ENCODE measurements at places on chromosomes 1 and 21.

DNA sequence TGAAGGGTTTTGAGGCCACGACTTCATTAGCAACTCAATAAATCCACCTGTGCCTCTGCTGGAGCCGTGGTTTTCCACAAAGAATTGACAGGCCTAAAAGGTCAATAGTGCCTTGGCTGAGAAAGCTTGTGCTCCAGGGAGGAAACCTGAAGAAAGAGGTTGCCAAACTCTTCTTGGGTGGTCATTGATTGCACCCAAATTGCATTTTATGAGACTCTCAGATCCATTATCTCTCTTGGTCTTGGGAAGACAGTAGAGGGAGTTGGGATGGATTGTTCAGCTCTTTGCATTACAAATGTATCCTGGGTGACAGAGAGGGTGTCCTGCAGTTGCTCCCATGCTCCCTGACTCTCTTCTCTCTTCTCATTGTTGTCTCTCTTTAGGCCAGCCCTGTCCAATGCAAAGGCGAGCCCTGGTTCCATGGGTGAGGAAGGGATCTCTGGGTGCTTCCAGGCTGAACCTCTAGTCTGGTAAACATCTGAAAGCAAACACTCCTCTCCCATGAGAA, 46.1 kb upstream of the HTR1D start:
- no peak for DNase-seq

GRCh38 chr1:12617901-12618660, at the start of gene DHRS3:
Gene DHRS3 (minus strand): TSS chr1:12618210. CDS start chr1:12617348, 862 bp downstream.
- DNase-seq, result peak; percentile 68

DNA sequence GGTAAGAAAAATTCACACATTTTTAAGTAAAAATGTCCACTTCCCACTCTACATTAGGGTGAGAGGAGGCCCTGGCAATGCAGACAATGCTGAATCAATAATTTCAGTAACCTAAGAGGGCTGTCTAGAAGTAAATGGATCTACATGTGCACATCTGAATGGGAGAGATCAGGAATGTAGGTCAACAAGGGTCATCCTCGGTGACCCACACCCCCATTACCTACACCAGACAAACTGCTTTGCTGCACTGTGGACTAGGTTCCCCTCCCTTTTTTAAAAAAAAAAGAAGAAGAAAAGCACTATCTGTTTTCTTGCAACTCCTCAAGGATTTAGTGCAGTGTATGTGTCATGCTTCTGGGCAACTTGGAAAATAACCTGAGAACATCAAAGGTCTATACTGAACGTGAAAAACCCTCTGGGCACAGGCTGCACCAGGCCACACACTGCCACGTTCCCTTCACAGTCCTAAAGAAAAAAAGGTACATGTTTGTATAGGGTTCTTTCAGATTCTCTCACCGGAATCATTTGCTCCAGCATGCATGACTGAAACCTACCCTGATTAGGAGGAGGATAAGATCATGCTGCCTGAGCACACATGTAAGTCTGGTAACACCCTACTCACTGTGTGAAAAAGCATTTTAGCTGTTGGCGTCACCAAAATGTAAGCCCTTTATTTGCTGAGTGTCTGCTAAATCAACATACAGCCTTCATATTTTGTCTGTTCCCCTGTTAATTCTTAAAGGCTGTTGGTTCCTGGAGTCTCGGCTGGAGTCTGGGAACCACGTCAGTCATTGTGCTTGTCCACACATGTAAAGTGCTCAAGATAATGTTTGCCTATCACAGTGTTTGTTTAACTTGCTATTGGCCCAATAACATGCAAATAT, 341.0 kb downstream of the SMYD3 start:
- no peak for DNase-seq

GRCh38 chr1:41907446-41907845, 11.3 kb downstream of the HIVEP3 start:
- no peak for DNase-seq

DNA sequence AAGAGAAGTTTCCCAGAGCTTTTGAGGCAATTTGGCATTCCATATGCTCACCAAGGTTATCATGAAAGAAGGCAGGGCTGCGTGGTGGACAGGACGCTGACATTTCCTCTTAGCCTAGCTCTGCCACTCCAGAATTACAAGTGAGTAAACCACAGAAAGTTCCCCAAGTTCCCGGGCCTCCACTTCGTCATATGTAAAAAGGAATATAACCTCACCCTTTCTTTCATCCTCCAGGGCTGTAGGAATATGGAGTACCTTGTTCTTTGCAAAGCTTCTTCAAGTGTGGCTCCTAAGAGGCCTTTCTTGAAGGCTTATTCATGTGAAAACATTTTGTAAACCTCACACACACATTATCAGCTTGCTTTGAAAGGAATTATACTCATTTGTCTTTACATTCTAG, 210.2 kb downstream of the GREM2 start:
- DNase-seq, result no peak

DNA sequence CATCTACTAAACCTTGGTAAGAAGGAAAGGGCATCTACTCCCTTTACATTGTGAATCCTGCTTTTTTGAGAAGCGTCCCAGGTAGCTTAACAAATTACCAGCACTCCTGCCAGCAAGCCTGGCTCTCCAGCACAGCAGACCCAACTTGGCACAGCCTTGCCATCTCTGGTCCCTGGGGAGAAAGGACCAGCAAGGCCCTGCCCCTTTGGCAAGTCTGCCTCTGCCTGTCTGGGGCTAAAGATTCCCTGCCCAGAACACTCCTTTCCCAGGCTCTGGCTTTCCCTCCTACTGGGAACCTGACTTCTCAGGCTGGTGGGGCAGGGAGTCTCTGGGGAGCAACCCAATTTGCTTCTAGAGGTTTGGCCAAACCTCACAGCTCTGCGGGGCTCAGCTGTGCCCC, 68.5 kb downstream of the ATP2B4 start:
- no peak for DNase-seq

DNA sequence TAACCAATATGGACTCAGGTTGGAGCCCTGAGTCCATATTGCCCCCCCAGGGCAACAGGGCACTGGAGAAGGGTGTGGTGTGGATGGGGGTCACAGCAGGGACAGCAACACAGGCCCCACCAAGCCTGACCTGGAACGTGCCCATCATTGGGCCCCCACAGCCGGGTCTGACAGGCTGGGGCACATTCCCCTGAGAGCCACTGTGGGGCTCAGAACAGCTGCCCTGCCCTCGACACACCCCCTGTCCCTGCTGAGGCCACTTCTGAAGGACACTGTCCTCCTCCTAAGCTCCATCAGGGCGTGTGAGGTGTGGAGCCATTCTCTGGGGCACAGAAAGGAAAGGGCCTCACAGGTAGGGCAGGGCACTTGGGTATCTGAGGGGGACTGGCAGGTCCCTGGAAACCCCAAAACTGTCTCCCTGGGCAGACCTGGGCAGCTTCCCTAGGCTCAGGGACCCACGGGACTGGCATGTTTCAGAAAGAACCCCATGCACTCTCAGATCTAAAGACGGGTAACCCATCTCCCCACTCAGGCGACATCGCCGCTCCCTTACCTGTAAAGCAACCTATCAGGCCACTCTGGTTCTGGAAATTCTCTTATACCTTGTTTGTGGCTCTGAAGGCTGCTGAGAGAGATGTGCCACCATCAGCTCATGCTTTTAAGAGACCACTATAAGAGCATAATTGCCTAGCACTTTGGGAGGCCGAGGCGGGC, 95.5 kb downstream of the DMRTB1 start:
- DNase-seq, result no peak

DNA sequence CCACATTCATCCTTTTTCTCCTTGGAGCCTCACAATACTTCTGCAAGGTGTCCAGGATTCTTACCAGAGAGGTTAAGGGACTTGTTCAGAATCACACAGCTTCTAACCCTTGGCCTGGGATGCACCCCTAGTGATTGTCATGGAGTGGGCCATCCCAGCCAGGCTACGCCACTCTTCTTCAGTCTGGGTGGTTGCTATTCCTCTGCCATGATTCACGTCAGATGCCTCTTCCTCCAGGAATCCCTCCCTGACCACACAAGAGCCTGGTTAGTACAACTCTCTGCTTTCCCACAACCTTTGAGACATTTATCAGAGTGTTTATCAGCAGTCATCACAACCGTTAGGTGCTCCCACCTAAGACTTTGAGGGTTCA, 121.8 kb downstream of the EPHB2 start:
- DNase-seq, result no peak

DNA sequence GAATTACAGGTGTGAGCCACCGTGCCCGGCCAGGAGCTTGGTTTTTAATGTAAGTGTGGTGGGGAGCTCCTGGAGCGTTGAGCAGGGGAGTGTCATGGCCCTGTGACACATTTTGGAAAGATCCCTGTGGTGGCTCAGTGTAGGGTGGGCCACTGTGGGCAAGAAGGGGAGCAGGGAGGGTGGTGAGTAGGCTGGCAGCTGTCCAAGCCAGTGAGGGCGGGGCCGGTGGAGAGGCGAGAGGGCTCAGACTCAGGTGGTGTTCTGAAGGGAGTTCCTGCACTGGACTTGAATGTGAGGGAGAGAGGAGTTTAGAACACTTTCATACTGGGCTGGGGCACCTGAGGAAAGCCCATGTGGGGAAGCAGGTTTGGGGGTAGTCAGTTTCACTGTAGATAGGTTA, 3.1 kb upstream of the EVA1B start:
- DNase-seq, result no peak

DNA sequence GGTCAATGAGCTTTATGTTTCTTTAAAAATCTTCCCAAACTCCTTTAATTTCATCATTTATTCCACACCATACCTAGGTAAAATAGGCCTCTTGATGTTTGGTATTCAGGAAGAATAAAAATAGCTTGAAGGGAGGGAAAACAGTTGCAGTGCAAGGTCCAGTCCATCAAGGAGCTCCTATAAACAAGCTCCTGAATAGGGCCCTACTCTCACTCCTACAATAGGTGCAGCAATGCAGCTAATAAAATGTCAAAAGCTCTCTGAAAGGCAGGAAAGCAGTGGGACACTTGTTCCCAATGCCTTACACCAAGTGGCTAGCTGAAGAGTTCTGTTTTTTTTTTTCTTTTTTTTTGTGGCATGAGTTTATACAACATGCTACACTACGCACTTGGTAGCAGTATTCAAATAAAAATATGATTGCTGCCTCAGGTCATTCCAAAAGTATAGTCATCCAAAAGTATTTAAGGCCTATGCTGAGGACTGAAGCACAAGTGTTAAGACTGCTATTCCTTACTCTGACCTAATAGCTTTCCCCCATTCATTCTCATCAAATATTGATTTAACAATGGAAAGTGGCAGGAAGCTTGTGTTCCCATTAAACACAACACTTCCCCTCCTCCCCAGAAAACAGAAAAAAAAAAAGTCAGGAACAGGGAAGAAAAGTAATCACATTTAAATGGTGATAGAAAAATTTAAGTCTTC, 9.8 kb downstream of the TEX38 start:
- DNase-seq, result no peak

DNA sequence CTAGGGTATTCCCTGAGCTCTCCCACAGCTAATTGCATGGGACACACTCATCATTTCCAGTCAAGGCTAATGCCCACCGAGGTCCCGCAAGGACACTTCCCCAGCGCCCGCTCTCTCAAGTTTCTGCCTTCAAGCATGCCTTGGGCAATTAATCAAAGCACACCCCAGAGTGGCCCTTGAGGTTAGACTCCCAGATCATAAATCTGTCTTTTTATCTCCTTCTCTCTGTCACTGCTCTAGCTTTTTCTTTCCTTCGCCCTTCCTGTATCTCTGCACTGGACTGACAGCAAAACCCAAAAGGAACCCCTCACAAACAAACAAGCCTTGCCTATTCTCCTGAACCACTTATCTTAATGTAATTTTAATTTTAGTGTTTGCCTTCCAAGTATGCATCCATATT, 7.9 kb upstream of the EXOSC10 start:
- no peak for DNase-seq

GRCh38 chr1:157073944-157074685, 25.5 kb downstream of the ETV3L start:
- DNase-seq, result no peak

- no peak for DNase-seq
Observed at GRCh38 chr1:163744301-163744887, 422.6 kb downstream of the NUF2 start.

DNA sequence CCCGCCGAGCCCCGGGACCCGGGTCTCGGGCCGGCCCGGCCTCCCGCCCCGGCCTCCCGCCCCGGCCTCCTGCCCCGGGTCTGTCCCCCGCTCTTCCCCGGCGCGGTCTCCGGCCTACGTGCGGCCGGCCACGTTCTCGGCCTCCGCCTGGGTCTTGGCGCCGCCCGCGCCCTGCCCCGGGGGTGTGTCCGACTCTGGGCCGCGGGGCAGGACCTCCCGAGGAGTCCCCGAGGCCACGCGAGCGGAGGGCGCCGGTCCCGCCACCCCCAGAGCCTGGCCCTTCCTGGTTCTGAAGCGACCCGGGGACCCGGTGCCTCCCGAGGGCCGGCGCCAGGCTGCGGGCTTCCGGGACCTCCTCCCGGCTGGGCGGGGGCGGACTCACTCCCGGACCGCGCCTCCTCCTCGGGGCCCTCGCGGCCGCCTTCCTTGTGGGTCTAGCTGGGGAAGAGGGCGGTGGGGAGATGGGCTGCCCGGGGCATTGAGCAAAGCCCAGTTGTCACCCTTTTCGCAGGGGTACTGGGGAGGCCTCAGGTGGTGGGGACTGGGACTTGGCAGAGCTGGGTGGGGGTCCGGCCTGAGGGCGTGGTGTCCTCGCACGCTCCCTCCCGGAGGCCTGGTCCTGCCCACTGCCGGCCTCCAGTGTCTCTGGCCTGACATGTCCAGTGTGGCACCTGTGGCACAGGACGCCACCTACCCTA, 558 bp downstream of the PFKL start:
- DNase-seq, result peak; percentile 48

DNA sequence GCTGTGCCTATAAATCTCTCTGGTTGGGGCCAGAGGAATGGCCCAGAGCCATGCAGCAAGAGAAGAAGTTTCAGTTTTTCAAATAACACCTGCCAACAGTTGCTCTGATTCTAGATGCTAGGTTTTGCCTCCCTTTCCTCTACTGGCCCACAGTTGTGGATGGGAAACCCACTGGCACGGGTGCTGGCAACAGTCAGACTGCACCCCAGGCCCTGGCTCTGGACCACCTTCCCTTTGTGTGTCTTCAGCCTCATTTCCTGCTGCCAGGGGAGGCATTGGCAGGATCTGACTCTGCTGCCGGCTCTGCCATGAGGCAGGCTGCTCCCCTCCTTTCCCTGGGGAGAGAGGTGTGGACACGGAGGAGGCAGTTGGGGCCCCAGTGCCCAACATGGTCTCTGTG, 142.0 kb downstream of the IGSF21 start:
- no peak for DNase-seq

GRCh38 chr1:112904071-112904830, 51.7 kb downstream of the SLC16A1 start:
- DNase-seq, result peak; percentile 54

GRCh38 chr1:94596260-94596659, 54.7 kb upstream of the F3 start:
- no peak for DNase-seq

DNA sequence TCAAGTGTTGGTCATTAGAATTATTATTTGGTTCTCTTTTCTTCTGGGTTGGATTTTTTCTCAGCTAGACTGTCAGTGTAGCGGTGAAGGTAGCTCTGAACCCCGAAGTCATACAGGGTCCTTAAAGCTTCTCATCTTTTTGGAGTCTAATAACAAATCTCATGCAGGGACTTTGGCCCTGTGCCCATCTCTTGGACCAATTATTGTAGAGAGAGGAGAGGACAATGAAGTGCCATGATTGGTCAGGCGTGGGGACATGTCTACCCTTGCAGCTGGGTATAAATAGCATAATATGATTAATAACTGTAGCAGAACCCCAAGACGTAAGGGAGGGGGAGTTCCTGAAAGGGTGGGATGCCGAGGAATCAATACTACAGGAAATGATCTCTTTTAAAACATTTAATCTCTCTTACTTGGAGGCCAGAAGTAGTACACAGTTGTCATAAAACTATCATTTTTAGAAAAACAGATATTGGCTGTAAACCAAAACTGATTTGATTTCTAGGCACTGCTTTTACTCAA, 8.8 kb downstream of the MAGI3 start:
- DNase-seq, result no peak

- DNase-seq, result no peak
Observed at GRCh38 chr1:117826119-117826518, 103.3 kb downstream of the GDAP2 start.

All from activated T-cell treated with anti-CD3 and anti-CD28 coated beads for 24 hours (primary cell).